ENCODE measurements at places on chromosomes 4 and X.

GRCh38 chr4:186137196-186137794 is 32.8 kb downstream of the FAM149A start:
- H3K27me3 ChIP-seq: peaks cover 5% of the 10 kb centered on the region
- peaks cover 9% of the 10 kb centered on the region for H3K4me1 ChIP-seq
- H3K27ac ChIP-seq: no peak overlapping the region
- DNase-seq: no peak
- H3K4me3 ChIP-seq: no peak overlapping the region
- H3K36me3 ChIP-seq: no peaks in the 10 kb centered on the region

GRCh38 chr4:180860089-180860720 is 1383.0 kb upstream of the TENM3 start:
- no peak overlapping the region for H3K4me3 ChIP-seq
- no peaks in the 10 kb centered on the region for H3K4me1 ChIP-seq
- H3K36me3 ChIP-seq: no peaks in the 10 kb centered on the region
- no peak for DNase-seq
- H3K27ac ChIP-seq: no peak overlapping the region

DNA sequence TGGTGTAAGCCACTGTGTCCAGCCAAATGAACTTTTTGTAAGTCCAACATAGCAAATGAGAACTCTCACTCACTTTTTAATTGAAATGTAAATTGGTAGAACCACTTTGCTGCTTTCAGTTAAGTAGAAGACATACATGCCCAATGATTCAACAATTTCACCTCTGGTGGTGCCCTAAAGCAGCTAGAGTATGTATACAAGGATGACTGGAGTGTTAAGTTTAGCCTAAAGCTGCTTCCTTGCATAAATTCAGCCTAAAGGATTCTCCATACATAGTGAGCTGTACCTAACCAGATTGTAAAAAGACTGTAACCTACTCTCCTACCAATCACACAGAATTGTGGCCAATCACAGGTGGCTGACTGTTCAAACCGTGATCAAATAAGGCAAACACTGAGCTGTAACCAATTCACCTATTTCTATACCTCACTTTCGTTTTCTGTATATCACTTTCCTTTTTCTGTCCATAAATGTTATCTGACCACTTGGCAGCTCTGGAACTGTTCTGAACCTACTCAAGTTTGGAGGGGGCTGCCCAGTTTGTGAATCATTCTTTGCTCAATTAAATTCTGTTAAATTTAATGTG is 39.9 kb downstream of the PDS5A start:
- DNase-seq: no peak
- H3K4me1 ChIP-seq: peaks cover 50% of the 10 kb centered on the region
- no peaks in the 10 kb centered on the region for H3K27me3 ChIP-seq
- peak overlapping the region; percentile 50 for H3K27ac ChIP-seq

- DNase-seq: no peak
- no peak overlapping the region for H3K4me3 ChIP-seq
- H3K4me1 ChIP-seq: no peaks in the 10 kb centered on the region
- H3K27me3 ChIP-seq: no peaks in the 10 kb centered on the region
Observed at GRCh38 chr4:143558286-143558685, 44.8 kb downstream of the SMARCA5 start.
